HepG2 (cell line): ENCODE measurements at places on chromosomes 16 and 17. TPM values are rescaled to one million over a fixed set of nuclear protein-coding genes. Genes with fewer than 3 reads are reported as not detected.

Gene ARHGDIG
- total RNA-seq: 0.24 TPM in 1 of 2 replicates, not detected in the other

Gene CD300A
- not detected in 2 replicates for total RNA-seq

DNA sequence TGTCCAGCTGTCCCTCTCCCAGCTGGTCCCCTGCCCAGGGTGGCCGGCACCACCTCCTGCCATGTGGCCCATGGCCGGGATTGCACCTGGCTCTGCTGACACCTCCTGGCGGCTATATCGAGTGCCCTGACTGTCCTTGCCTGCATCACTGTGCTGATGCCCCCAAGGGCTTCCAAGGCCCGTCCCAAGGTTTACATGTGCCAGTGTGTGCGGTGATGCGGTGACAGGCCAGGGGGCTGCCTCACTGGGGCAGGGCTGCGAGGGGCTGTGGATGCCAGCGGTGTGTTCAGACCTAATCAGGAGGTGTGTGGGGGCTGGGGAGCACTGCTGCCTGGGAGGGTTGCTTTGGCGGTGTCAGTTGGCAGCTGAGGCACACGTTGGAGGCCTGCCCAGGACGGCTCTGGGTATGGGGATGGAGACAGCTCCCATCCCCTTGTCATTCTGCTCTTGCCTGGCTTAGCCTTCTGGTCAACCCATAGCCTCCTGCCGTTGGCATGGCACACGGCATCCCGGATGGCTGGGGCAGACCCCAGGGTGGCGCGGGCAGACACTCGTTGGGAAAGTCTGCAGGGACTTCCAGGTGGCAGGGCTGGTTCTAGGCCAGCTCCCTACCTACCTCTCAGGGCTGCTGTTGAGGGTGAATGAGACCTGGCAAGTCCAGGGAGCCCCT lies 5.5 kb downstream of the MAP2K3 start:
- no peak for DNase-seq

DNA sequence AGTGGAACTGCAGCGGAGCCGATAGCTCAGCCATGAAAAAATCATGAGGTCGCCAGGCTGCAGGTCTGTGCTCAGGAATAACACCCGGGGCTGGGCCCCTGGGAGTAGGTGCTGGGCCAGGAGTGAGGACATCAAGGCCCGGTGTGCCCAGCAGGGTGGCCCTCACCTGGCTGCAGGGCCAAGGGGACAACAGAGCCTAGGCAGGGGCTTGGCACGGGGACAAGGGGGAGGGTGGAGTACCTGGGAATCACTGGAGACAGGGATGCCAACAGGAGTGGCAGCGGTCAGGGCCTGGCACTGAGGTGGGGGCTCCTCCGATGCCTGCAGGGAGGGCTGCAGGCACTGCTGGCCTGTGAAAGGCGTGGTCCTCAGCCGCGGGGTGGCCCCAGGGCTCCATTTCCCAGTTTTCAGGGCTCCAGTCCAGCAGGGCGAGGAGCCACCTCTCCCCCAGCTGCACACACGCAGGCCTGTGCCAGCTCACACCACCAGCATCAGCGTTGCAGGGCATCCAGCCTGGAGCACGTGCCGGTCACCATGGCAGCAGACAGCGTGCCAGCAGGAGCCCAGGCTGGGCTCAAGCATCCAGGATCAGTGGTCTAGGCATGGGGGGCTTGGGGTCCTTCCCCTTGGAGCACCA lies 4.7 kb upstream of the FSCN2 start:
- no peak for DNase-seq

DNA sequence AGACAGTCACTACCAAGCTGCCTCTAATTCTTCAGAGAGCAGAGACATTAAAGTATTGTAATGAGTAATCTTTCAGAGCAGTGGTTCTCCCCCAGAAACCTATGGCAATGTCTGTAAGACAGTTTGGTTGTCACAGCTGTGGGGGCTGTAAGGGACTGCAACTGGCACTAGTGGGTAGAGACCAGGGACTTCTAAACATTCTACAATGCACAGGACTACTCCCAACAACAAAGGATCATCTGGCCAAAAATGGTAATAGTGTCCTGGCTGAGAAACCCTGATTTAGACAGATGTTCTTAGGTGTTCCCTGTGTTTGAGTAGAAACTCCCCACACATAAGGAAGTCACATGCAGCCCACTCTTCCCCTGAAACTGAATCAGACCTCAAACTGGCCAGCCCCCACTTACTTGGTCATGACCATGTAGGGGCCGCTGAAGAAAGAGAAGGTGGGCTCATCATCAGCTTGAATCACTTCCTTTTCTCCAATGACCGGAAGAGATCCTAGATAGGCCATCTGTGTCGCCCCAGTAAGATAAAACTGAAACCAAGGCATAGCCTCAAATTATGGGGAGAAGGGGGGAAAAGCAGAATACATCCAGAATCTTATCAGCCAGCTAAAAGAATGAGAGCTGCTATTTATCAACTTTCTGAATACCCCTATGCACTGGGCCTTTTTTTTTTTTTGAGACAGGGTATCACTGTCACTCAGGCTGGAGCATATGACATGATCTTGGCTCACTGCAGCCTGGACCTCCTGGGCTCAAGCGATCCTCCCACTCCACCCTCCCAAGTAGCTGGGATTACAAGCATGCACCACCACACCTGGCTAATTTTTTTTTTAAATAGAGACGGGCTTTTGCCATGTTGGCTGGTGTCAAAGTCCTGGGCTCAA lies 75.8 kb downstream of the TEX14 start:
- no peak for DNase-seq

- DNase-seq: no peak
These were observed 218.7 kb downstream of the NTN1 start for GRCh38 chr17:9239793-9240658.
